Muscle of leg (tissue), 16 donors: ENCODE measurements at places on chromosomes 6 and 20. TPM values are rescaled to one million over a fixed set of nuclear protein-coding genes. Genes with fewer than 3 reads are reported as not detected.

TREML2 gene
- total RNA-seq, result 0.09 TPM

ZBTB22 gene
- total RNA-seq, result 14.0 TPM

RHAG gene
- 0.35 TPM for total RNA-seq

ZC2HC1B gene
- 0.53 TPM for total RNA-seq

PTPRT gene
- total RNA-seq, result 0.75 TPM

MEI4 gene
- under 0.01 TPM for total RNA-seq

PHIP gene
- total RNA-seq, result 25.8 TPM

TRIM31 gene
- total RNA-seq, result not detected

DNA sequence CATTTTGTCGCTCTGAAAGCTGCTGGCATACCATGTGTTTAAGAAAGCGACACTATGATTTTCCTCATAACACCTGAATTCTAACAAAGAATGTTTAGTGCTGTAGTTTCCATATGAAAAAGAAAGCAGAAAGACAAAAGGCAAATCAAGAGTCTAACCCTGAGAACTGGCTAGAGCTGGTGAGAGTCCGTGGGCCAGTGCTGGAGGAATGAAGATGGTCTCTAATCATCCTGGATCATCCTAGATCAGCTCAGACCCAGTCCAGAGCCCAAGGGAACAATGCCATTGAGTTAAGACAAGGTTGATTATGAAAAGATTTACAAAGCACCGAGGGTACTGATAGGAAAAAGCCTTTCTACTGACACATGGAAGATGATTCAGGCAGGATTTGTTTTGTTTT lies 73.0 kb upstream of the MYLIP start:
- no peak overlapping the region for H3K27ac ChIP-seq
- H3K27me3 ChIP-seq, result no peaks in the 10 kb centered on the region
- H3K4me1 ChIP-seq, result peaks cover 22% of the 10 kb centered on the region
- H3K4me3 ChIP-seq, result no peak overlapping the region

GRCh38 chr6:132464538-132465256 lies 48.2 kb downstream of the STX7 start:
- H3K36me3 ChIP-seq, result peaks cover 45% of the 10 kb centered on the region
- H3K4me1 ChIP-seq, result no peaks in the 10 kb centered on the region
- DNase-seq, result no peak
- no peak overlapping the region for H3K4me3 ChIP-seq
- no peak overlapping the region for H3K27ac ChIP-seq
- no peaks in the 10 kb centered on the region for H3K27me3 ChIP-seq

- peak; percentile 24 for DNase-seq
- no peaks in the 10 kb centered on the region for H3K27me3 ChIP-seq
- H3K27ac ChIP-seq, result no peak overlapping the region
- peaks cover 8% of the 10 kb centered on the region for H3K4me1 ChIP-seq
- no peak overlapping the region for H3K4me3 ChIP-seq
- no peaks in the 10 kb centered on the region for H3K36me3 ChIP-seq
Observed at GRCh38 chr20:41234546-41234945, 83.0 kb downstream of the ZHX3 start.

GRCh38 chr20:36547186-36548005 lies 6.1 kb downstream of the MYL9 start:
- H3K4me3 ChIP-seq, result no peak overlapping the region
- DNase-seq, result no peak

DNA sequence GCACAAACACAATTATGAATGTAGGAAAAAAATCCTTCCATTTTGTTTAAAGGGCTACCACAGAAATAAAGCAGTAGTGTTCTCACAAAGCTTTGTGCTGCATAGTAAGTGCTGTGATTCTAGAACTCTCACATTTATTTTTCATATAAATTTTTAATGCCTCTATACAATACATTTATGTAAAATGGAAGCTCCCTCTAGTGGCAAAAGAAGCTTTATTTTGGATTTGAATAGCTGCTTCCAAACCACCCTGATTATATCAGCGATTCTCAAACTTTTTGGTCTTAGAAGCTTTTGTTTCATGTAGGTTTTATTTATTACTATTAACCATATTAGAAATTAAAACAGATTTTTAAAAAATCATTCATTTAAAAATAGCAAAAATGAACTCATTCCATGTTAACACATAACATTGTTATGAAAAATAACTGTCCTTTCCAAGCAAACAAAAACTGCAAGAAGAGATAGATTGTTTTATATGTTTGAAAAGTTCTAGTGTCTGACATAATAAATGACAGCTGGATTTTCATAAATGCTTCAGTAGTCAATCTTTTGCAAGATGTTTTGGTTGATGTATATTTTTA lies 38.4 kb downstream of the HS3ST5 start:
- peak; percentile 69 for DNase-seq
- no peaks in the 10 kb centered on the region for H3K36me3 ChIP-seq
- no peak overlapping the region for H3K27ac ChIP-seq

DNA sequence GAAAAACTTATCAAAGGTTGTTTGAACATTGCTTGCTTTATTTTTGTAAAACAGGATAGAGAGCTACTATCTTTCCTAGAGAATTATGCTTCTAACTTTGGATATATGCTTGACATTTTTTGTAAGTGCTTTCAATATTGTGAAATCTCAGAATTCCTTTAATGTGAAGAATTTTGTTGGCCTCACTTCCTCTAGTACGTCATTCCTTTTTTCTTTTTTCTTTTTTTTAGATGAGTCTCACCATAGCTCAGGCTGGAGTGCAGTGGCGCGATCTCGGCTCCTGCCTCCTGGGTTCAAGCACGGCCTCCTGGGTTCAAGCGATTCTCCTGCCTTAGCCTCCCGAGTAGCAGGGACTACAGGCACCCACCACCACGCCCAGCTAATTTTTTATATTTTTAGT lies 668.1 kb downstream of the RFPL4B start:
- no peaks in the 10 kb centered on the region for H3K27me3 ChIP-seq
- no peak overlapping the region for H3K4me3 ChIP-seq
- no peaks in the 10 kb centered on the region for H3K36me3 ChIP-seq
- H3K27ac ChIP-seq, result no peak overlapping the region
- H3K4me1 ChIP-seq, result peaks cover 2% of the 10 kb centered on the region

- H3K4me3 ChIP-seq, result no peak overlapping the region
- no peaks in the 10 kb centered on the region for H3K36me3 ChIP-seq
- DNase-seq, result no peak
- no peaks in the 10 kb centered on the region for H3K27me3 ChIP-seq
- H3K27ac ChIP-seq, result no peak overlapping the region
Observed at GRCh38 chr6:6193221-6193745, 127.2 kb downstream of the F13A1 start.

DNA sequence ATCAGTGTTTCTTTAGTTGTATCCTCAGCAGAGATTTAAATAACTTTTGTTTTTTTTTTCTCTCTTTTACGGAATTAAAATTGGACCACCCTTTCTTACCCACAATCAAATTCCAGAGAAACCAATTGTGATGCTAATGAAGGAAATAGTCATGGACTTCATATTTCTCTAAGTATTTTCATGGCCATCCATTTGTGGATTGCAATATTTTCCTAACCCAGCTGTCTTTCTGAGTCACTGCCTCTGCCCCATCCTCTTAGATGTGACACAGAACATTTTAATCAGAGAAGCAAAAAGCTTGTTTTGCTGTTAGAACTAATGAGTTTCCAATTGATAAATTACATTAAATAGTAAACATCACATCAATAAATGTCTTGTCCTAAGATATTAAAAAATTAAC lies 405.5 kb upstream of the ADGRB3 start:
- DNase-seq, result no peak
- H3K4me1 ChIP-seq, result no peaks in the 10 kb centered on the region
- H3K27ac ChIP-seq, result no peak overlapping the region
- no peaks in the 10 kb centered on the region for H3K36me3 ChIP-seq

- H3K4me3 ChIP-seq, result no peak overlapping the region
- DNase-seq, result peak; percentile 85
Observed at GRCh38 chr6:19070520-19070919, 683.4 kb downstream of the RNF144B start.
